ENCODE measurements at places on chromosomes 2 and 18.

DNA sequence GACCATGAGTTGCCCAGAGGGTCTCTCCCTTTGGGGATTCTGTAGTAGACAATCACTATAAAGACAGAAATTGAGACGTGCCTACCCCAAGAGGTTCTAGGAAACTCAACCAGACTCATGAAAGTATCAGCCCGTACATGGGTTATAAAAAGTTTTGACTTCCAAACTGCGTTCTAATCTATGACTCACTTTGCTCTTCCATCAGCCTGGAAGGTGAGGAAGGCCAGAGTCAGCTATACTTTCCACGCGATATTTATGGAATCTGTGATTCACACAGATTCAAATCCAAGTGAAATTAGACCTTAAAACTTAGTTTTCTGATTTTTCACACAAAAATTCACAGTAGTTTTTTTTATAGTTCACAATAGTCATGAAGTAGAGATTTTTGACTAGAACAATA is 7.7 kb upstream of the LYPD1 start:
- H3K27me3 ChIP-seq = peaks cover 2% of the 10 kb centered on the region
- H3K4me1 ChIP-seq = no peaks in the 10 kb centered on the region
- no peaks in the 10 kb centered on the region for H3K36me3 ChIP-seq
- H3K4me3 ChIP-seq = no peak overlapping the region

DNA sequence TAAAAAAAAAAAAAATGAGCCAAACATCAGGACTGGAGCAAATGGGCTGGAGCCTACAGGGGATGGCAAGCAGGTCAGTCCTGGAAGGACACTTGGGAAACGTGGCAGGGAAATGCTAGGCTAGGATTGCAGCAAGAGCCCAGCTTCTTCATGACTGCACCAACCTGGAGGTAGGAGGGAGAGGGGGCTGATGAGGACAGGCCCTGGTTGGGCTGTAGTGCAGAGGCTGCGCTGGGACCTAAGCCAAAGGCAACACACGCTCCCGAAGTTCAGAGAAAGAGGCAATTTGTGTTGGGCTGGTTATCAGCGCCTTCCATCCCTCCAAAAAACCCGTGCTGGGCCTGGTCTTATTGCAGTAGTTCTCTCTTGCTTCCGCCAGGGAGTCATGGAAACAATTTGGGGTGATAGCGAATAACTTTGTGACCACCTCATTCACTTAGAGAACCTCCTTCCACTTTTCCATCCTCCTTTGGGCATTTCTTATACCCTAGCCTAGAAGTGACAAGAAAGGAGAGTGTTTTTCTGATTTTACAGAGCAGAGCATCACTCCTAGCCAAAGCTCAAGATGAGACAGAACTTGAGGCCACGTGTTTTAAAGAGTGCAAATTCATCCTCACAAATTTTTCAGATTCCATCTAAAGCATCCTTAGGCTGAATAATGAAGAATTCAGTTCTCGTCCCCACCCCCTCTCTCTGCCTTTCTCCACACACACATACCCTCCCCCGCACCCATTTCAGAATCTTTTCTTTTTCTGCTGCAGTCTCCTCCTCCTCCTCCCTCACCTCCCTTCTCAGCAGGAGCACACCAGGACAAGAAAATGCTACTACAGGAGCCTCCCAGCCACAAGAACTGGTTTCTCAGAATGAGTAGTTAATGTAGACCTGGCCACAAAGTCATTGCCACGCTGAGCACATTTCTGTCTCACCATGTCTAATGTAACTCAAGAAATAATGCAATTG is 82.5 kb upstream of the STPG4 start:
- peak overlapping the region; percentile 40 for H3K4me3 ChIP-seq
- peaks cover 11% of the 10 kb centered on the region for H3K4me1 ChIP-seq
- H3K27me3 ChIP-seq = no peaks in the 10 kb centered on the region
- H3K27ac ChIP-seq = 0 out of 2 replicates have a peak overlapping the region, but pooled peaks have one; percentile 30
- no peaks in the 10 kb centered on the region for H3K36me3 ChIP-seq
- peak; percentile 36 for DNase-seq

GRCh38 chr18:46705521-46705920 is 48.5 kb upstream of the LOXHD1 start:
- no peak overlapping the region for H3K27ac ChIP-seq
- H3K27me3 ChIP-seq = no peaks in the 10 kb centered on the region
- H3K4me3 ChIP-seq = no peak overlapping the region
- no peaks in the 10 kb centered on the region for H3K4me1 ChIP-seq
- no peaks in the 10 kb centered on the region for H3K36me3 ChIP-seq
- DNase-seq = peak; percentile 63

DNA sequence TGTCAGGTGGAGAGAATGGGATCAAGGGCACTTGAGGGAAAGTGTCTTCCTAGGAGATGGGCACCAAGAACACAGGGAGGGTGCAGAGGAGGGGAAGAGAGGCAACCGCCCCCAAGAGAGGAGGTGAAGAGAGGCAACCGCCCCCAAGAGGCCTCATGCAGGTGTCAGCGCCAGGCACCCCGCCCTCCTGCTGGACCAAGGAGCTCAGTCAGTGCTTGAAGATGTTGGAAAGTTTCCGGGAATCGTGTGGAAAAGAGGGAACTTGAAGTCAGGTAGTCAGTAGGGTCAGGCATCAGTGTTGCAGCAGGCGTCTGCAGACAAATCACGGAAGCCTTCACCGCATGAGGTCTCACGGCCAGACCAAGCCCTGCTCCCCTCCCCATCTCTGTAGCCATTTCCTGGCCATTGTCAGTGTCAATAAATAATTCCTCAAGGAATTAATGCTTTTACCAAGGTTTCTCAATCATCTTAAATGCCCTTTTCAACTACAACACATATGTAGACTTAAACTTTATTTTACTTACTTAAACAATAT is 353.1 kb downstream of the EIPR1 start:
- H3K27me3 ChIP-seq = no peaks in the 10 kb centered on the region
- no peaks in the 10 kb centered on the region for H3K4me1 ChIP-seq
- no peak overlapping the region for H3K4me3 ChIP-seq
- H3K36me3 ChIP-seq = no peaks in the 10 kb centered on the region

DNA sequence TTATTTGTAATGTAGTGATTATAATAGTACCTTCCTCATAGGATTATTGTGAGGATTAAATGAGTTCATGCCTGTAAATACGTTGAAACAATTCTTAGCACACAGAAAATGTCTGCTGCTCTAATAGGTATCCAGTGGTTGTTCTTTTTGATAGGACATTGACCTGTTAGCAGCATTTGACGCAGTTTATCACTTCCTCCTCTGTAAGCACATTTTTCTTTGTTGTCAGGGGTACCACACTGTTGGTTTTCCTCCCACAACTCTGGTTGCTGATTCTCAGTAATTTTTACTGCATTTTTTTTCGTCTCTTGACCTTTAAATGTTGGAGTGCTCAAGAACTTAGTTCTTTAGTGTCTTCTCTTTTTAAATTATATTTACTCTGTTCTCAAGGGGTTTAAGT is 15.4 kb downstream of the PPM1B start:
- no peaks in the 10 kb centered on the region for H3K36me3 ChIP-seq
- no peaks in the 10 kb centered on the region for H3K27me3 ChIP-seq
- DNase-seq = no peak
- H3K4me1 ChIP-seq = peaks cover 10% of the 10 kb centered on the region
- no peak overlapping the region for H3K27ac ChIP-seq

- H3K36me3 ChIP-seq = no peaks in the 10 kb centered on the region
- peak; percentile 81 for DNase-seq
- H3K4me3 ChIP-seq = no peak overlapping the region
- no peaks in the 10 kb centered on the region for H3K4me1 ChIP-seq
Measured at GRCh38 chr2:7037340-7038333, 120.4 kb downstream of the RNF144A start.

DNA sequence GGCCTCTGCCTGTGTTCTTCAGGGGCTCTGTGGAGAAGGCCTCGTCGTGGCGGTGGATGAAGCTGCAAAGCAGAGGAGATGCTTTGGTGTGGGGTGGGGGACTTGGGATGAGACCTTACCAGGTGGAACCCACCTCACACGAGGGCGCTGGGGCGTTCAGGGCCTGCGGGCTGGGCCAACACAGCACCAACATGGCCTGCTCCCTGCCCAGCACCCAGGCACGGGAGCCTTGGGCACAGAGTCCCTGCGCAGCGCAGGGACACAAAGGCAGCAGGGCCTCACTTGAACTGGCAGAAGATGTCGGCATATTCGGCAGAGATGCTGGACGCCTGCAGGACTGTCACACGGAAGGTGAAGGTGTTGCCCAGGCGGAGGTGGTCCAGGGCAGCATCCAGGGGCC is 53.8 kb downstream of the AQP12A start:
- no peak overlapping the region for H3K4me3 ChIP-seq
- DNase-seq = no peak
- H3K27ac ChIP-seq = no peak overlapping the region
- no peaks in the 10 kb centered on the region for H3K4me1 ChIP-seq
- no peaks in the 10 kb centered on the region for H3K27me3 ChIP-seq
- peaks cover 85% of the 10 kb centered on the region for H3K36me3 ChIP-seq

DNA sequence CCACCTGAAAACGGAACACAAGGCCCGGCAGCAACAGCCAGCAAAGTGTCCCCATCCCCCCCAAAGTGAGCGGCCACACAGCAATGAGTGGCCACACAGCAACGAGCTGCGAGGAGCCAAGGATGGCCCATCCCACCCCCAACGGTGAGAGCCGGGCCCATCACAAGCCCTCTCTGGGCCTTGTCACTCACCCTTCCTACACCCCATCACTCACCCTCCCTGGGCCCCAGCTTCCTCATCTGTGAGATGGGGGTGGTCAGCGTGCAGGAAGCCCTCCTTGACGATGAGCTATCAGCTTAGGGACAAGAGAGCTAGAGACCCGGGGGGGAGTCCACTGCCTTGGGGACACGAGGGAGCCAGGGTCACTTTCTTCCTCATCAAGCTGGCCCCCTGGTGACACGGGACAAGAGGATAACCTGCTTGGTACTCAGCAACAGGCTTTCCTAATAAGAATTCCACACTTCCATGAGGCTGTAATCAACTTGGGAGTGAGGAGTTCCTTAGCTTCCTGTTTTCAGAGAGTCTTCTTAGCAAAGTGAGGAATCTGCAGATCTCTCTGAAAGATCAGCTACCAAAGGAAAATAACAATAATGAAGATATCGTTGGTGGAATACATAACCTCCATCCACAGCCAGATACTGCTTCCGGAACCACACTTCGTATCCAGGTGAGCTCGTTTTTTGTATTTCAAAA is 92.8 kb downstream of the HDAC4 start:
- no peak overlapping the region for H3K4me3 ChIP-seq
- DNase-seq = no peak
- H3K36me3 ChIP-seq = no peaks in the 10 kb centered on the region
- H3K27me3 ChIP-seq = no peaks in the 10 kb centered on the region
- no peaks in the 10 kb centered on the region for H3K4me1 ChIP-seq

GRCh38 chr2:173427887-173428668 is 73.4 kb downstream of the CDCA7 start:
- DNase-seq = no peak
- H3K4me1 ChIP-seq = no peaks in the 10 kb centered on the region
- H3K27me3 ChIP-seq = no peaks in the 10 kb centered on the region
- H3K27ac ChIP-seq = no peak overlapping the region
- no peak overlapping the region for H3K4me3 ChIP-seq

- H3K36me3 ChIP-seq = no peaks in the 10 kb centered on the region
- no peaks in the 10 kb centered on the region for H3K27me3 ChIP-seq
- H3K4me3 ChIP-seq = no peak overlapping the region
- H3K4me1 ChIP-seq = no peaks in the 10 kb centered on the region
Measured at GRCh38 chr2:200625282-200625681, 39.5 kb downstream of the AOX1 start.

DNA sequence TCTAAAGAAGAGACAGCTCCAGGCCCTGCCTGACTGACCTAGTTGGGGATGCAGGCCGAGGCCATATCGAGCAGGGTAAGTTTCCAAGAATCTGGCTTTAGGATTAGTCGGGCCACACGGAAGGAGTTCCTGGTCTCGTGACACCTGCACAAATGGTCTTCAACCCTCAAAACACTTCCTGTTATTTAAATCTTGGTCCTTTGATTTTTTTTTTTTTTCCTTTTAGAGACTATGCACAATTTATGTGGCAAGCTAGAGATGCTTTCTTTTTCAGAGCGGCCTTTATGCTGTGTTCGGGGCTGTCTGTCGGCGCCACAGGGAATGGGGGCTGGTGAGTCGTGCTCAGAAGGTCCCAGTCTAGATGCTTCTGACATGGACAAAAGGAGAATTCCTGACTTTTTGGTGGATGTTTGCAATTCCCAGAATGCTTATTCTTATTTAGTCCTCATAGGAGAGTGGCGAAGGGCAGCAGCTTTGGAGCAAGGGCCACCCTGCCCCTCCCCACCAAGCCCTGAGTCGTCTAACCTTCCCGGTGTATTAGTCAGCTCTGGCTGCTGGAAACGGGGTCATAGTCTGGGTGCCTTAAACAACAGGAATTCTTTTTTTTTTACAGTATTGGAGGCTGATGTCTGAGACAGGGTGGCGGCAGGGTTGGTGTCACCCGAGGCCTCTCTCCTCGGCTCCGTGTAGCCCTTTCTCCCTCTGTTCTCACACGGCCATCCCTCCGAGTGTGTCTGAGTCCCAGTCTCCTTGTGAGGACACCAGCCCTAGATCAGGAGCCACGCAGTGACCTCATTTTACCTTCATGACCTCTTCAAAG is 27.4 kb downstream of the HPCAL1 start:
- H3K4me3 ChIP-seq = no peak overlapping the region
- no peak overlapping the region for H3K27ac ChIP-seq
- no peaks in the 10 kb centered on the region for H3K36me3 ChIP-seq
- no peaks in the 10 kb centered on the region for H3K27me3 ChIP-seq
- H3K4me1 ChIP-seq = peaks cover 44% of the 10 kb centered on the region

Data from H1 (cell line).